ENCODE measurements at places on chromosomes 4 and X.

DNA sequence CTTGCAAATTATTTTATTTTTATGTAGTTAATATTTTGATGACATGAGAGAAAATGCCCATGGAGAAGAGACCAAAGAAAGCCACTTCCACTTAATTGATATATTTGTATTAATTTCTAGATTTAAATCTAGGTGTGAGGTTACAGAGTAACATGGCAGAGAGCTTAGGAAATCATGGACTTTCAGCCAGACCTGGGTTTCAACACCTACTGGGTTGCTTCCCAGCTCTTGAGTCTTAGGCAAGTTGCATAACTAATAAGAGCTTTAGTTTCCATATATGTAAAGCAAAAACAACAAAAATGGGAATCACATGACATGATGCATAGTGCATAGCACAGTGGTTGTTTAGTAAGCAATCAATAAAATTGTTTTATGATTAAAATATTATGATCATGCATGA is 413.3 kb downstream of the CCSER1 start:
- no peak for DNase-seq

- no peak for DNase-seq
Measured at GRCh38 chrX:17923546-17923945, 62.4 kb upstream of the RAI2 start.

GRCh38 chr4:176781739-176782100 is 11.0 kb downstream of the VEGFC start:
- DNase-seq: no peak

DNA sequence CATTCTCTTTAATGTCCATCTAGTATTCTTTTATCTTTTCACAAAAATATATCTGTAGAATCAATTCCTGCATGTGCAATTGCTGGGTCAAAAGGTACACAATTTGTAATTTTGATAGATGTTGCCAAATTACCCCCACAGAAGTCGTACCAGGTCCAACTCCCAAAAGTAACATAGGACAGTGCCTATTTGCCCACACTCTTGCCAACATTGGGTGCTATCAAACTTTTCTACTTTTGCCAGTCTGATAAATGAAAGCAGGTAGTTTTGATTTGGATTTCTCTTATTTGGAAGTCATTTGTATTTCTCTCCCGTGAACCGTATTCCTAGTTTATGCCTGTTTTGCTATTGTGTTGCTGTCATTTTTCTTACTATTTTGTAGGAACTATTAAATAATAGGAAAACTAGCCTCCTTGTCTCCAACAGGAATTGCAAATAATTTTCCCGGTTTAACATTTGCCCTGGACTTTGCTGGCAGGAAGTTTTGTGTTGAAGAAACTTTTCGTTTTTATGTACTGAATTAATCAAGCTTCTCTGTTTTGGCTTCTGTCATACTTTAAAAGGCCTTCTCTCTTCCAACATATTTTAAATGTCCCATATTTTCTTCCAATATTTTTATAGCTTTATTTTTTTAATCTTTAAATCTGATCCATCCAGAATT is 33.1 kb downstream of the ZNF275 start:
- DNase-seq: no peak

GRCh38 chr4:98501383-98501782 is 157.0 kb downstream of the TSPAN5 start:
- DNase-seq: no peak

DNA sequence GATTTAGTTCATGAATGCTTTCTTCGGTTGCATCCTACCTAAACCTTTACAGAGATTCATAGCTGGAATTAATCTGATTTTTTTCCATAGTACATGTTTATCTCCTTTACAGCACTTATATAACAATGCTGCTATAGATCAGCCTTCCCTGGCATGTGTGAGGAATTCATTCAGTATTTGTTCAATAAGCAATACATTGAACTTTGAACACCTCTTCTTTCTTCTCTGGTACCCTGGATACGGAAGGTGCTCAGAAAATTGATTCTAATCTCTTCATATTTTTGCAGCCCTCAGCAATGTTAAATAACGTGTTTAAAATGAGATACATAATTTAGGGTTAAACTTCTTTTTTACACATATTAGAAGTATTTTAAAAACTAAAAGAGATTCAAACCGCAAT is 467.4 kb downstream of the TRIML1 start:
- no peak for DNase-seq

GRCh38 chr4:4694296-4694772 is 152.5 kb upstream of the STX18 start:
- DNase-seq: peak; percentile 67

DNA sequence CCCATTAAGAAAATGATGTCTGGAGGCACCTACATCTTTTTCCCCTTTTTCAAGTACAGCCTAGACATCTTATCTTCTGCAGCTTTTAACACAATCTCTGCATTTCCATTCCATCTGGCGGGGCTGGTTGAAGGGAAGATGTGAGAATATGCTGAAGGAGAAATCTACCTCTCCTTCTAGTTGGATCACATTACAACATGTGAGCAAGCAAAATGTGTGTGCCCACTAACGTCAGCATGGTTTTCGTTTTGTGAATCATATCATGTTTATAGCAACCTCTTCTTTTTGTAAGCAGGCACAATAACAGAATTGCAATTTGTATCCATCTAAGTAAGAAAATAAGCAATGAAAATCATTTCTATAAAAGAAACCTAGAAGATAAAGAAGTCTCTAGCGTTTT is 28.9 kb upstream of the MID1 start:
- DNase-seq: no peak

DNA sequence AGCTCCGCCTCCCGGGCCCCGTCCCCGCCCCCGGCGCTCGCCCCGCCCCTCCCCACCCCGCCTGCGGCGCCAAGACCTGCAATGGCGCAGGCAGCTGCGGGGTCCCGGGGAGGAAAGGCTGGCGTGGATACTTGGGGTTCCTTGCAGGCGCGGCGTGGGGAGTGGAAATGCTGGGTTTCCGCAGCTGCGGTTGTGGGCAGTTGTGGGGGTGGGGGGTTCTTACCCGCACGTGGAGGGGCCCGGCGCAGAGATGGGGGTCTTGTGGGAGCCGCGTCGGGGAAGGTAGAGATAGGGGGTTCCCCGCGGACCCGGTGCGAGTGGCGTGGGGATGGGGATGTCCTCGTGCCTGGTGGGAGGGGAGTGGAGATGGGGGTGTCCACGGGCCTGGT is 680 bp upstream of the ASMTL start:
- no peak for DNase-seq

- DNase-seq: no peak
Measured at GRCh38 chrX:8048466-8048865, 121.3 kb upstream of the PNPLA4 start.

DNA sequence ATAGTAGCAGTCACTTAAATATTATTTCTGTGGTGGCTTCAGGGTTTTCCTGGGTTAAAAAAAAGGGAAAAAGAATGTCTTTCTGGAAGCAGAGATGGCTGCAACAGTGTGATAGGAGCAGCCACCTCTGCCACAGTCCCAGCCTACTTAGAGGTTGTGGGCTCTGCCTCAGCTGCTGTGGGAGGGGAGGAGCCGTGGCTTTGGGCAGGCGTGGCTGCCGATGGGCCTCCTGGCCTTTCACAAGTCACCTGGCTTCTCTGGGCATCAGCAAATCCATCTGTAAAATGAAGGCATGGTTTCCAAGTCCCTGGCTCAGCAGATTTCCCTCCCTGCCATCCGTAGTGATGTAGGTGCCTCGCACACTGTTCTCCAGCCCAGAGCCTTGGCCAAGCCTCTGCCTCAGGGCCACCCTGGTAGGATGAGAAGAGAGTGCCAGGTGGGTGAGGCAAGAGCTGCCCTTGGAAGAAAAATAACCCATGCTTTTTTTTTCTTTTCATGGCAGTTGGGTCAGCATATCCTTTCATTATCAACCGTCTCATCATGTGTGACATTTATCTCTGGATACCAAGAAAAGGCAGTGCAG is 66.1 kb downstream of the PTTG2 start:
- no peak for DNase-seq

Measured in fibroblast of skin of back (primary cell).